ENCODE measurements at places on chromosomes 1 and 21.

GRCh38 chr1:57312869-57313268, 111.0 kb downstream of the DAB1 start:
- DNase-seq = no peak

DNA sequence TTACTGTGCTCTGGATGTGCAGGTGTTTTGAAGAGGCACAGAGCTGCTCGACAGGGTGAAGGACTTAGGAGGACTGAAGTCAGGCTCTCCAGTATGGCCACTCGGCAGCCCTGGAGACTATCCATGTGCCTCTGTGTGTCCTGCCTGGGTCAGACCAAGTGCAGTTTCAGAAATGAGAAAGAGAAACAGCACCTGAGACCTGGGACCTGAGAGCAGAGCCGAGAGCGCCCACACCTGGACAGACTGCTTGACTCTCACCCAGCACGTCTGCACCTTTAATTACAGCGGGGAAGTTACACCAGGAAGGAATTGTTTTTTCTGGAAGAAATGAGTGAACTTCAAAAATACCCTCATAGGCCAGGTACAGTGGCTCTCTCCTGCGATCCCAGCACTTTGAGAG, 59.7 kb upstream of the COL6A1 start:
- DNase-seq = no peak

DNA sequence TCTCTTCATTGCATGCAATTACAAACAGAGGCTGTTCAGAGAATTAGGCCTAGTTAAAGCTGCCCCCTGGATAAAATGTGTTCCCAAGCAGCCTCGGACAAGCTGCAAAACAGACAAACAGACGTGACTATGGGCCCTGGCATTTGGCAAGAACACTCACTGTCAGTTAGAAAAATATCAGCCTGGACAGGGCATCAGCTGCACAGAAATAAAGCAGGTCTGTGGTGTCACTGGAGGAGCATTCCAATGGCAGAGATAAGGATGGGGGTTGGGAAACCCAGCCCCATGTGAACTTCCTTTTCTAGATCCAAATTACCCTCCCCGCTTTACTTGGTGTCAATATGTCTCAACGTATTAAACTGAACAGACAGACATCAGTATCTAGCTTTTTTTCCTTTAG, 177.1 kb downstream of the GPATCH2 start:
- DNase-seq = no peak

DNA sequence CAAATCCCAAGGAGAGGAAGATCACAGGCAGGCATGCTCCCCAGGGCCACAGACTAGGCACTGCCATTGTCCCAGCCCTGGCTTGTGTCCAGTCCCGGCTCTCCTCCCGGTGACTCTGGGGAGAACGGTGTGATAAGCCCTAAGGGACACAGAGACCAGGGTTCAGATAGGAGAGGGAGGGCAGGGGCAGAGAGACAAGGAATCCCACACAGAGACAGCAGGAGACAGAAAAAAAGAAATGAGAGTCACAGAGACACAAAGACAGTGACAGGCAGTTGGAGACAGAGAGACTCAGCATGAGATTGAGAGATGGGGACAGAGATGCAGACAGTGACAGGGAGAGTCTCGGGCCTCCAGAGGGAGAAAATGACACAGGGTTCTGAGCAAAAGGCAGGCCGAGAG, 361 bp downstream of the INSRR start:
- no peak for DNase-seq

GRCh38 chr1:27318596-27318995, 3.4 kb upstream of the TMEM222 start:
- no peak for DNase-seq

- DNase-seq = no peak
Measured at GRCh38 chr1:206427291-206427690, 43.0 kb upstream of the IKBKE start.

DNA sequence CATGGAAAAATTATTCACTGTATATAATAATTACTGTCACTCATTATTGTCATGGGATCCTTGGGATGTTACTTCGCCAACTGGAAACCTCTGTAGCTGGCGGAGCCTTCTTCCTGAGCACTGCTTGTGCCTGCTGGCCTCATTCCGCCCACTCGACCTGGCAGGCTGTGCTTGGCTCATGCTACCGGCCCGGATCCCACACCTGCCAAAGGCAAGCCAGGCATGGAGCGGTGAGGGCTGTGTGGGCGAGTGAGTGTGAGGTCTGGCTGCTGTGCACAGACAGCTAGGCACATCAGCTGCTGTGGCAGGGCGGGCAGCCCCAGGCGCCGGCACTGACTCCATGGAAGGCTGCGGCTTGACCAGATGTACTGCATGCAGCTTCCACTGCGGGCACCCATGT, 78.4 kb downstream of the DISP1 start:
- no peak for DNase-seq

- no peak for DNase-seq
Measured at GRCh38 chr1:246791303-246791918, 67.2 kb downstream of the SCCPDH start.

DNA sequence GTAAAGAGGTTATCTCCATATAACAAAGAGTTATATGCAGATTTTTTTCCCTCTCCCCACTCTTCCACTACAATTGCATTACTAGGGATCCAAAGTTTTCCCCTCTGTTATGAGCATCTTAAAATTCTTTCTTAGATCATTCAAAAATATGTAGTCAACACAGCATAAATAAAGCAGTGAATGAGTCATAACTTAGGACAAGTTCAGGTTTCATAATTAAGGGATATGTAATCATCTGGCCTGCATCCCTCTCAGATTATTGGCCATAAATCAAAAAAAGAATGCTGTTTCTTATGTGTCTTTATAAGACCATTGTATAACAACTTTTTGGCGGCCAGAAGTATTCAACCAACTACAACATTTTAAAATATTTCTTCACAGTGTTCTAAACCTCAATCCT, 1526.1 kb downstream of the KCNT2 start:
- DNase-seq = no peak

GRCh38 chr1:241711326-241711725, 59.2 kb downstream of the WDR64 start:
- DNase-seq = no peak

GRCh38 chr1:19340387-19340937, 28.3 kb downstream of the SLC66A1 start:
- no peak for DNase-seq

DNA sequence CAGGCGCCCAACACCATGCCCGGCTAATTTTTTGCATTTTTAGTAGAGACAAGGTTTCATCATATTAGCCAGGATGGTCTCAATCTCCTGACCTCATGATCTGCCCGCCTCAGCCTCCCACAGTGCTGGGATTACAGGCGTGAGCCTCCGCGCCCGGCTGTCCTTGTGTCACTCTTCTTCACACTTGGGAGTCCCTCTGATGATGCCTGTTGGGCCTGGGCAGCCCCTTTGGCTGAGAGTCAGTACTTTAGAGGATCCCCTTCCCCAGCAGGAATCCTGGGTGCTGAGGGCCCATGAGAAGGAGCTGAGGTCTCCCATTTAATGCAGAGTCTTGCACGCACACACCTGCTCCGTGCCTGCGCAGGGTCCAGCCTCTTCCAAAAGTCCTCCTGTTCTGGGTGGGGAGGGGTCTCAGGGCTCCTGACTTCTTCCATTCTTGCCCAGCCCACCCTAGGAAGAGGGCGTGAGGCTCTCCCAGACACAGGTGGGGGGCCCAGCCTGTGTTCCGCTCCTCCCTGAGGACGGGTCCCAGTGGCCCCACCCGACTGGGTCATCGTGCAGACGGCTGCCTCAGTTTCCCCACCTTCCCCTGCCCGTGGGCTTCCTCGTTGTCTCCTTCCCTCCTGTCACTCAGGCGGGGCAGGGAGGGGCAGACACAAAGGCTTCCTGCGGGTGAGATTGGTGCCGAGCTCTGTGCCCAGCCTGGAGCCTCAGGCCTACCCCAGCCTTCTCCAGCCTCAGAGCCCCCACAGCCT, 3.9 kb downstream of the TTLL10 start:
- DNase-seq = no peak

DNA sequence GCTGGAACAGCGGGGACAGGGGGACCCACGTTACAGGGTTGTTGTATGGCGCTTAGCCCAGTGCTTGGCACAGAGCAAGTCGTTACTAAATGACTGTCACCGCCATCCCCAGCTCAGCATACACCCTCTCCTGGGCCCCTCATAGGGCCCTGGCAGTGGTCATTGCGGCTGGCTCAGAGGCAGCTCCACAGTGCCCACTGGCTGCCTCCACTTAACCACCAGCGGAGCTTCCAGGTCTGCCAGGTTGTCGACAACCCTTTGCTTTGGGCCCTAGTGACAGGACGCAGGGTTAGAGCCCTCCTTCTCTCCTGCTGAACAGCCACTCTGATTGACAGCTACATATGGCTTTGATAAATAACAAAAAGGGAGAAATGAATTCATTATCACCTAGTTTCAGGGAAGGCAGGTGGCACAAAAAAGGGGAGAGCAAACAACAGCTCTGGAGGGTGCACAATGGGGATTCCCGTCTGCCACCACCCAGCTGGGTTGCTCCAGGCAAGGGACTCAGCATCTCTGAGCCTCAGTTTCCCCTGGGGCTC, 4.8 kb downstream of the EFHD2 start:
- no peak for DNase-seq

DNA sequence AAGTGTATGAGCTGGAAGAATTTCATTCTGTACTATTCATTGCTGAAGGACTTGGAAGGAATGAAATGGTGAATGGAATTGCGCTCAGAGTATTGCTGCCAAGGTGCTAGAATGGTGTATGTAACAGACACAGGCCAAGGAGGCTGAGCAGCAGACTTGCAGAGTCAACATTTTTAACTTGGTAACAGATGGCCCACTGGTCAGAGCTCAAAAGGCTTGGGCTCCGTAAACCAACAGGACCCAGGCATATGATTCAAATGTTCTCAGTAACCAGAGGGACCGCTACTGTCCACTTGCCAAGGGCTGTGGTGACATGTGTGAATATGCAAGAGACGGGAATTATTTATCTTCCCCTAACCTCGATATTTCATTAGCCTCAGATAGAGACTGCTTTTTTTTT, 28.8 kb upstream of the PTGFRN start:
- DNase-seq = no peak

DNA sequence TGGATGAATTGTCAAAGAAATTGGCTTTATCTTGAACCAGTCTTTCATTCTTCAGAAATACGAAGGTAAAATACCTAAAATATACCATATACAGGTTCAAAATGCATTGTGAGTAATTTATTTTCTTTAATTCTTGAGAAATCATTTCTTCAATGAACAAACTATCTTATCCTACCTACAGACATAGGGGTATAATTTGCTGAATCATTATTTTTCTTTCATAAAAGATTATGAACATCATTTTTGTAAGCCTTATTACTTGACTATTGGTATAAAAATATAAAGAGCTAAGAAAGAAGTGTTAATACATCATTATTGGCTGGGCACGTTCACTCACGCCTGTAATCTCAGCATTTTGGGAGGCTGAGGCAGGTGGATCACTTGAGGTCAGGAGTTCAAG, 167.7 kb downstream of the DNAH14 start:
- DNase-seq = no peak

- no peak for DNase-seq
Measured at GRCh38 chr1:37660664-37661063, 26.0 kb upstream of the RSPO1 start.

- peak; percentile 29 for DNase-seq
Measured at GRCh38 chr1:101153692-101154091, 83.1 kb upstream of the S1PR1 start.

DNA sequence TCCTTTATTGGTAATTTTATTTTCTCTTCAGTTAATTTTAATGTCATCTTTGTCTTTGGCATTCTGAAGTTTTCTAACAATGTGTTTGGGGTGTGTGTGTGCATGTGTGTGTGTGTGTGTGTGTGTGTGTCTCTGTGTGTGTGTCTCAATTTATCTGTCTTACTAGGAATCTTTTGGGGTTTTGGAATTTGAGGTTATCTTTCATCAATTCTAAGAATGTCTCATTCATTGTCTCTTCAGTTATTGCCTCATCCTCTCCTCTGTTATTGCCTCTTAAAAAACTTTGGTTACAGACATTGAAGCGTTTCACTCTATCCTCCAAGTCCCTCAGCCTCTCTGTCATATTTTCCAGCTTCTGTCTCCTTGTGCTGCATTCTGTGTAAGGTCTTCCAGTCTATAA, 18.1 kb upstream of the SAMD13 start:
- DNase-seq = no peak

- DNase-seq = no peak
Measured at GRCh38 chr1:31753707-31754349, 10.3 kb downstream of the ADGRB2 start.
